ENCODE measurements at places on chromosomes 16 and 17. TPM values are rescaled to one million over a fixed set of nuclear protein-coding genes. Genes with fewer than 3 reads are reported as not detected.

MT1E gene
- 90.1 TPM for total RNA-seq

G6PC1 gene
- not detected for total RNA-seq

WIPI1 gene
- total RNA-seq = 165 TPM

CLDN7 gene
- 3.5 TPM for total RNA-seq

NDRG4 gene
- 14.5 TPM for total RNA-seq

CLEC16A gene
- total RNA-seq = 16.7 TPM

EFNB3 gene
- total RNA-seq = under 0.01 TPM

IKZF3 gene
- total RNA-seq = not detected

KRTAP3-1 gene
- total RNA-seq = not detected

RNU2-1 gene
- total RNA-seq = not detected

PIK3R6 gene
- not detected for total RNA-seq

GPRC5B gene
- total RNA-seq = 1.8 TPM

SMCR8 gene
- 13.9 TPM for total RNA-seq

LHX1 gene
- not detected for total RNA-seq

ABCC12 gene
- total RNA-seq = not detected

KRT33B gene
- not detected for total RNA-seq
